ENCODE measurements at places on chromosomes 11 and 22.

- DNase-seq, result no peak
Observed at GRCh38 chr22:47053013-47053725, 290.7 kb downstream of the TBC1D22A start.

GRCh38 chr11:97738751-97739150 is 1282.0 kb upstream of the CNTN5 start:
- no peak for DNase-seq

DNA sequence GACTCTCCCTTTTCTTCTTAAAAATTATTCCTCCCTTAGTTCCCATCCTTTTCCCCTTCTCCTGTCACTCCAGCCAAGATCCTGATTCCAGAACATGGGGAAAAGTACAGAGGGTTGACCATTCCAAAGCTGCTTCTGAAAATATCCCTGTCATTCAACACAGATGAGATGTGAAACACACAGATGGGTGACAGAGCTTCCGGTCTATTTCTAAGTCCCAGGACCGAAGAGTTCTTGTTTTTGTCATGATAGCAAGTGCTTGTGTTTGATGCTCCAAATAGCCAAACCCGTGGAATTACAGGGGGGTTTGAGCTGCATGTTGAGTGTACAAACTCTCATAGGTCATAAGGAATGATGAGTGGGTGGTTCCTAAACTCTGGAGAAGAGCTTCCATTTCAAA is 57.9 kb downstream of the PARVA start:
- no peak for DNase-seq

GRCh38 chr11:106086135-106086534 is 8.7 kb downstream of the AASDHPPT start:
- no peak for DNase-seq

DNA sequence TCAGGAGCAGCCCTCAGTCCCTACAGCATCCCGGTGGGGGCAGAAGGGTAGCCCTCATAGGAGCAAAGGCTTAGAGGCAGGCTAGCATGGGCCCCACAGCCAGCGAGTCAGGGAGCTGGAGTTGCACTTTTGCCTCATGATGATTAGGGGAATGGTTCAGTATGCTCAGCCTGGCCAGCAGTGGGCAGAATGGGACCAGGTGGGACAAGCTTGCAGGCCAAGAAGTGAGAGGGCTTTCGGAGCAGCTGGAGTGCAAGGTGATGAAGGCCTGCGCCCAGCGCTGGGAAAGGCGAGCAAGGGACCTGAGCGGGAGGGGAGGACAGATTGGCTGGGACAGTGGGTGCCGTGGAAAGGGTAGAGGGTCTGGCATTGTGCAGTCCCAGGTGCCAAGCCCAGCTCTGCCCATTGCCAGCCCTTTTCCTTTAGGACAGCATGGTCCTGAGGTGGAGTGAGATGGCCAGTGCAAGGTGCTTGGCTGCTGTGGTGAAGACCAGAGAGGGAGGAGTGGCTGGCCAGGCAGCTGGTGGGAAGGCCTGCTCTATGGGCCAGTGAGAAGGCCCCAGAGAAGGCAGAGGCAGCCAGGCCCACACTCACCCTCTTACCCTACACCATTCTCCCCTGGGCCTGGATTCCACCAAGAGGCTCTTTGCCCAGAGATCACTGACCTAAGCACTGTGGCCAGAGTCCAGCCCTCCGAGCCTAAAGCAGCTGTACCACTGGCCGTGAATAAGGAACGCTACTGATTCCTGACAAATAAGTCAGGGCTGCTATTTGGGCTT is 47.9 kb upstream of the SUSD2 start:
- DNase-seq, result no peak

- DNase-seq, result no peak
Observed at GRCh38 chr11:61853698-61854169, 25.6 kb downstream of the FADS2 start.

All from HuH-7.5 (cell line).